ENCODE measurements at places on chromosomes 16 and 17.

DNA sequence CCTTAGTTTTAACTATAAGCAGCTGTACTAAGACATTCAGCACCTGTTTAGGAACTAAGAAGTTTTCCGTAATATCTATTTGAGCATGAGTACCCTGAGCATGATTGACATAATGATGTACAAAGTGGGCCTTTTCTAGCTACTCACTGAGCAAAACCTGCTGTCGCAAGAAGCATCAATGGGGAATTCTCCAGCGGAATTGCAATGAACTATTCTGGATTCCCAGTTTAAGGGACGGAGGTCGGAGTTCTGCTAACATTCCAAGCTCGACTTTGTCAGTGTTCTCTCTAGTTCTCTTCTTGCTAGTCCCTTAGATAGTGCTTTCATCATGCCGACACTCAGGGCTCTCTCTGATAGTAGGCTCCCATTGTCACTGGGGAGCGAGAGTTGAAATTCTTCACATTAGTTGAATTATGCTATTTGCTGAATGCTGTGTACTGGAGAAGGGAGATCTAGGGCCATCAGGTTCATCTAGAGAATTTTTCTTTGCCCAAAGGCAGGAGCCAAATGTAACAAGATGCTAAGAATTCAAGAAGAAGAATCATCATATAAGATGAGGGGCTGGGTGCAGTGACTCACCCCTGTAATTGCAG is 40.2 kb upstream of the MYH2 start:
- no peak for DNase-seq

DNA sequence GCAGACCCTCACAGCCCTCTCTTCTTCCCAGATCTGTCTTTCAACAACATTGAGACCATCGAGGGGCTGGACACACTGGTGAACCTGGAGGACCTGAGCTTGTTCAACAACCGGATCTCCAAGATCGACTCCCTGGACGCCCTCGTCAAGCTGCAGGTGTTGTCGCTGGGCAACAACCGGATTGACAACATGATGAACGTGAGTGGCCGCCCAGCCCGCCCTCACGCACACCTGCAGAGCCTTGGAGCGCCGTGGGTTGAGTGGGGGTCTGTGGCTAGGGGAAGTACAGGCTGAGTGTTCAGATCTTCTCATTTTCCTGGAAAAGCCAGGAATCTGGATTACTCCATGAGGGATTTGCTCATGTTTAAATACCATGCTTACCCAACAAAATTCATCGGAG is 15.2 kb downstream of the DRC3 start:
- no peak for DNase-seq

DNA sequence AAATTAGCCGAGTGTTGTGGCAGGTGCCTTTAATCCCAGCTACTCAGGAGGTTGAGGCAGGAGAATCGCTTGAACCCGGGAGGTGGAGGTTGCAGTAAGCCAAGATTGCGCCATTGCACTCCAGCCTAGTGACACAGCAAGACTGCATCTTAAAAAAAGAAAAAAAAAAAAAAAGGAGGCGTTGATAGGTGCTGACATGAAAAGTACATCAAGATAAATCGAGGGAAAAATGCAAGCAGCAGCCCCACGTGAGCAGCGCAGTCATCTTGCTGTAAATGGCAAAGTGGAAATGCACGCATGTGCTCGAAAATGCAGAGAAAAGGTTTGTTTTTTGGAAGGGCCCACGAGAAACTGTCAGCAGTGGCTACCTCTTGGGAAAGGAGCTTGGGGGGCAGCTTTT is 20.9 kb downstream of the MXRA7 start:
- no peak for DNase-seq

GRCh38 chr17:47225436-47225858 is 16.3 kb downstream of the MYL4 start:
- DNase-seq = no peak

GRCh38 chr17:77323413-77324171 is 182.8 kb downstream of the SEC14L1 start:
- no peak for DNase-seq

DNA sequence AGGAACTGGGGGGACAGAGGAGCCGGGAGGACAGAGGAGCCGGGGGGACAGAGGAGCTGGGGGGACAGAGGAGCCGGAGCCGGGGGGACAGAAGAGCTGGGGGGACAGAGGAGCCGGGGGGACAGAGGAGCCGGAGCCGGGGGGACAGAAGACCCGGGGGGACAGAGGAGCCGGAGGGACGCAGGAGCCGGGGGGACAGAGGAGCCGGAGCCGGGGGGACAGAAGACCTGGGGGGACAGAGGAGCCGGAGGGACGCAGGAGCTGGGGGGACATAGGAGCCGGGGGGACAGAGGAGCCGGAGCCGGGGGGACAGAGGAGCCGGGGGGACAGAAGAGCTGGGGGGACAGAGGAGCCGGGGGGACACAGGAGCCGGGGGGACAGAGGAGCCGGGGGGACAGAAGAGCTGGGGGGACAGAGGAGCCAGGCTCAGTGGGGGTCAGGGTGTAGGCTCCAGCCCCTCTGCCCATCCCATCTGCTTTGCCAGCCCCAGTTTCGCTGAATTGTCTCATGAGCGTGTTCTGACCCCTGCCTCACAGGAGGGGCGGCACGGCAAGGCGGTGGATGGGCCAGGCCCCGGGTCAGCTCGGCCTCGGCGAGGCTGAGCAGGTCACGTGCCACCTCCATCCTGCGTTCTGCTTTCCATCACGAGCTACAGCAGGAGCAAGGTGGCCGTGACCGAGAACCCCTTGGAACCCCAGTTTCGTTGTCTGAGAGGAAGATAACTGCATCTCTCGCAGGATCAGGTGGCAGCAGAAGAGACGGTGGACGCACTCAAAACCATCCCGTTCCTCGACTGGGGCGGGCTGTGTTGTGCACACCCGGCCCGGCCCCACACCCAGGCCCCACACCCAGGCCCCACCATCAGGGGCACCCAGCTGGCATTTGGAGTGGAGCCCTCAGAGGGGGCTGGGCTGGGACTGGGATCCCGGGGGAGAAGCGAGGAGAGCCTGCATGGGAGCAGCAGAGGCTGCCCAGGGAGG is 26.1 kb upstream of the CBFA2T3 start:
- no peak for DNase-seq

GRCh38 chr17:73976147-73976546 is 227.3 kb upstream of the RPL38 start:
- no peak for DNase-seq

DNA sequence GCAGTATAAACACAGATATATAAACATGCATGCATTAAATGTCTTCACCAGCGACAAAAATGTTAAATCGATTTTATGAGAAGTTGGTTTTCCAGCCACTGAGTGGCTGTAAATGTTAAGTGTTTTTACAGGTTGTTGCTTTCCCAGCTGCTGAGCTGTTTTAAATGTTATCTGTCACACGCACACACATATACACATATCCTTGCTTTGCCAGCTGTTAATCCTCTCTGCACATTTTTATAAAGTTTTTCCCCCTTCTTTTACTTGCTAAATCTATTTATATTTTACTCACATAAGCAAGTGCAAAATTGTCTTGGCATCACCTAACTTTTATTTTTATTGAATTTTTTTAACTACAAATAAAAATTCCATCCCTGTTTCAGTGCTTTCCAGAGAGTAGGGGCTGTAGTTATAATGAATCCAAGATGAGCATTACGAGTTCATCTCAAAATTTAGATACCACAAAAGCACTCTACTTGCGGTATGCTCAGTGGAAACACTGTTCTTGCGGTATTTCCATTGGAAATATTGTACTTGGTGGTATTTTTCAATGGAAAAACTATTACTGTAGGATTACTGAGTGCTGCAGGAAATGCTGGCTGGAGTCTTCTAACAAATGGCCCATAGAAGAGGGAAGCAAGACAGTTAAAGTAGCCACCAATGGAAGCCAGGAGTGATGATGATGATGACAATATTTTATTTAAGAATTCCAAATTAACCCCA is 124.9 kb upstream of the KCNJ16 start:
- no peak for DNase-seq

DNA sequence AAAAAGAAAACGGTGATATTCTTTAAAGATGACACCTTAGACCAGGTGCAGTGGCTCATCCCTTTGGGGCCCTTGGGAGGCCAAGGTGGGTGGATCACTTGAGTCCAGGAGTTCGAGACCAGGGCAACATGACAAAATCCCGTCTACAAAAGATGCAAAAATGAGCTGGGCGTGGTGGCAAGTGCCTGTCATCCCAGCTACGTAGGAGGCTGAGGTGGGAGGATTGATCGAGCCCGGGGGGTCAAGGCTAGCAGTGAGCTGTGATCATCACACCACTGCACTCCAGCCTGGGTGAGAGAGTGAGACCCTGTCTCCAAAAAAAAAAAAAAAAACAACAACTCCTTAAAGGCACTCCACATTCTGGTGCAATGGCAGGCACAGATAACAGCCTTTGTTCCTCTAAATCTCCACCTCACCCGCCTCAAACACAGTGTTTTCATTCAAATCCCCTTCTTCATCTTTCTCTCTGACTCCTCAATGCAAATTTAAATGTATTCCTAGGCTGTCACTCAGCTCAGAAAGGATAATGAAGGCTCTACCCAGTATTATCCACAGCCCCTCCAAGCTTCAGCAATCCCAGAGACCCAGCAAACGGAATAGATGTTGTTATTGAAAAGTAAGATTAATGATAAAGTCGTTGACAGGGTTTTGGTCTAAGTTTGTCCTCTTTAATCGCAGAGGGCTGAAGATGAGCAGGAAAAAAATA is 56.2 kb upstream of the CACNG5 start:
- DNase-seq = no peak

Data from NCI-H1105 (cell line).